Memory B cell (primary cell): ENCODE measurements at places on chromosomes 11 and 22.

DNA sequence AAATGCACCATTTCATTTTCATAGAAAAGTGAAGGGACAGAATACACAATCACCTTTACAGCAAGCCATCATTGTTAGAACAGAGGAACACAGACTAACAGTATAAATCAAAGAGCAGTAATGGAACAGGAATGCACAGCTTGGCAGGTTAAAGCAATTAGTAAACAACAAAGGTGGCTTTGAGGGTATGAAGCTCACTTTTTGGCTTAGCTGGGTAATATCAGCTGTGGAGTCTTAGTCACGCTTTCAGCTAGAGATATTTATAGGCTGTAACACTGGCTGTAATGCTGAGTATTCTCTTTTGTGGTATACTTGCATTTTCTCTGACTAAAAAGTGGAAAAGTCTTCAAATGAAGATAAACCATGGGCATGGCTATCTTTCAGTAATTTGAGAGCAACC lies 1780.5 kb downstream of the LRRC4C start:
- DNase-seq: no peak

DNA sequence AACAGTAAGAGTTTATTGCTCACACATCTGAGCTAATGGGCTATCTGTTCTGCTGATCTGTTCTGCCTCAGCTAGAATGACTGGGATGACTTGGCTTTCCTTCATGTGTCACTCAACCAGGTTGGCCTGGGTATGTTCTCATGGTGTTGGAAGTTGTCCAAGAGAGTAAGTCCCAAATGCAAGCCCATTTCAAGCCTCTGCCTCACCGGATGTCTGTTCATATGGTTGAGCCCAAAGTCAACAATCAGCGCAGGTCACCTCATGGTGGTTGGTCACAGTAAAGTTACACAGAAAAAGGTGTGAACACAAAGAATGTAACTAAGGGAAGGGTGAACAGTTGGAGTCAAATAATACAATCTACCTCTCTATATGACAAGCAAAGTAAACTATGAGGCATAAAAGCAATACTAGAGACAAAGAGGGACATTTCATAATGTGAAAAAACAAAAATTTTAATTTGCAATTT lies 1.9 kb downstream of the GDPD4 start:
- no peak for DNase-seq

DNA sequence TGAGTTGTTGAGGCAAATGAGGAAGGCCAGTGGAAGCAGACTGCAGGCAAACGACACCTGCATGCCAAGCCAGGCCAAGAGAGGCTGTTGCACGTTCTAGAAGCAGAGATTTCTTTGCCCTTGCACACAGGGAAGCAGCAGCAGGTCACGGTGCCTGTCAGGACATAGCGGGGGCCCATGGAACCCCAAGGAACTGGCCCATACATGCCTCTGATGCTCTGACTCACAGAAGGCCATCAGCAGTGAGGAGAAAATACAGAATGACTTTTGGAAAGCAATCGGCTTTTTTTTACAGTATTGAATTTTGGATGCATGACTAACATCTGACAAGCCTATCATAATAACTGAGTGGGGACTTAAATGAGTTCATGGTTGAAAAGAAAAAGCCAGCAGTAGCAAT lies 123.9 kb downstream of the MPPED1 start:
- DNase-seq: no peak

GRCh38 chr11:65538915-65539743 lies 14.2 kb downstream of the SCYL1 start:
- no peak for DNase-seq

- no peak for DNase-seq
Measured at GRCh38 chr11:125192717-125193415, 28.3 kb downstream of the PKNOX2 start.

- DNase-seq: no peak
Measured at GRCh38 chr22:17106785-17107546, 14.2 kb downstream of the TMEM121B start.

GRCh38 chr11:121889931-121890330 lies 226.1 kb downstream of the BLID start:
- no peak for DNase-seq

GRCh38 chr22:30297276-30297990 lies 8.1 kb upstream of the CASTOR1 start:
- DNase-seq: no peak

DNA sequence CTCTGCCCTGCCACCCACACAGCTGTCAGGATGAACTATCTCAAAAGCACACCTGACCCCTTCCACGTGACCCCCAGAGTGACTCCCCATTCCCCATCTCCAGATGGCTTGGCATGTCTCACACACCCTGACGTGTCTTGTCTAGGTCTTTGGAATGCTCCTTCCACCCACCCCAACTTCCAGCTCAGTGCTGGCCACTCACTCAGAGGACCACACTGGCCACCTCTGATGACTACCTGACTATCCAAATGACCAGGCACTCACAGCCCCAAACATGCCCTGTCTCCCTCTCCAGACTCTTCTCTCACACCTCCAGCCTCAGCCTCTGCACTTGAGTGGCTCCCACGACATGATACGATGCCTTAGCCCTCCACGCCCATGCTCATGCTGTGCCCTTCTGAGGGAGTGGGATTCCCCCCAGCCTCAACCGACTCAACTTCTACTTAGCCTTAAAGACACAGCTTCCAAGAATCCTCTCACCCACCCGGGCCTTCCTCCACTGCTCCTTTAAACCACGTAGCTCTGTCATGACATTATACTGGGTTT lies 259.4 kb downstream of the BUD13 start:
- DNase-seq: no peak

- no peak for DNase-seq
Measured at GRCh38 chr22:36192542-36192941, 9.1 kb downstream of the APOL4 start.

GRCh38 chr11:6608726-6609501 lies 3.1 kb downstream of the TAF10 start:
- no peak for DNase-seq

- DNase-seq: no peak
Measured at GRCh38 chr22:43412808-43413795, 1.3 kb downstream of the MPPED1 start.

DNA sequence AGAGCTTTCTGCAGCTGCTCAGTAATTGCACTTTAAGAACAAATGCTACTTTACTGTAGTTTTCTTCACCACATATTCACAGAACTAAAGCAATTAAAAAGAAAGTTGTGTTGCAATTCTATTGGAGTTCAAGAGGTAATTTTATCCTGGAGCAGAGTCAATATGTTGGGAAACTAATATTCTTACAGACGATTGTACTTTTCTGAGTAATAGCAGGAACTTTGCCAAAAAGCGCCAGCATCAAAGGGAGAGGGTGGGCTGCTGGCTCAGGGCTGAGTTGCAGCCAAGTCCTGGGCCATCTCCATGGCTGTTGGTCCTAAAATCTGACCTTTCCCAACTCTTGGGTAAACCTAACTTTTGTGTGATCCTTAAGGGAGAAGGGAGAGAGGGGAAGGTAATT lies 73.6 kb upstream of the MYO18B start:
- no peak for DNase-seq

GRCh38 chr11:57316017-57316416 lies 8.7 kb downstream of the TNKS1BP1 start:
- DNase-seq: no peak

GRCh38 chr11:72240461-72241290 lies 3.3 kb downstream of the PHOX2A start:
- no peak for DNase-seq

DNA sequence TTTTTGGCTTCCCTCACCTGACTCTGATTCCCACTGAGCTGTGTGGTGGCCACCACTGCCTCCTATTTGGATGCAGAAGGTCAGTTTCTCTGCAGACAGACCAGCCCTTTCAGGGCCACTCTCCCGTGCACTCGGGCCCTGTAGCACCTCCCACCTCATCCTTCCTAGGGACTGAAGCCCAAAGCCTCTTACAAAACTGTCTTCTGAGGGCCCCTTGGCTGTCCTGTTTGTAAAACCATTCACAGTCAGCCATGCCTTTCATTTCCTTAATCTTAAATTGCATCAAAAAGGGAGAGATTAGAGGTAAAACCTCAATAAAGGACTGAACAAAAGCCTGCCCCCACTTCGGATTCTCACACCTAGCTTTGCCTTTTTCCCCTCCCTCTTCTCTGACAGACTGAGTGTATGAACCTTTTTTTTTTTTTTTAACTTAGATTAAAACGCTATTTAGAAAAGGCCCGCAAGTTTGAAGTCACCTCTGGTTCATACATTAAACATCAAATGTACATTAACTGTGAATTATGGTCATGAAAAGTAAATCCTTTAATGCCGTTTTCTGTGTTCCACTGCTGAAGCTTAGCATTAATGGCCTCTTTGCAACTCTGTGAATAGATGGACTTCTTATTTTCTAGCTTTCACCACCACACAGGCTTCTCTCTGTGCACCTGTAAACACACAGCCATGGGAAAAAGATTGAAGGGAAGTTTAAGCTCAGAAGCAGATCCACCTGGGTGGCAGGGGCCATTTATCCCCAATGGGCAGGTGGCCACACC lies 247.2 kb upstream of the CADM1 start:
- no peak for DNase-seq

DNA sequence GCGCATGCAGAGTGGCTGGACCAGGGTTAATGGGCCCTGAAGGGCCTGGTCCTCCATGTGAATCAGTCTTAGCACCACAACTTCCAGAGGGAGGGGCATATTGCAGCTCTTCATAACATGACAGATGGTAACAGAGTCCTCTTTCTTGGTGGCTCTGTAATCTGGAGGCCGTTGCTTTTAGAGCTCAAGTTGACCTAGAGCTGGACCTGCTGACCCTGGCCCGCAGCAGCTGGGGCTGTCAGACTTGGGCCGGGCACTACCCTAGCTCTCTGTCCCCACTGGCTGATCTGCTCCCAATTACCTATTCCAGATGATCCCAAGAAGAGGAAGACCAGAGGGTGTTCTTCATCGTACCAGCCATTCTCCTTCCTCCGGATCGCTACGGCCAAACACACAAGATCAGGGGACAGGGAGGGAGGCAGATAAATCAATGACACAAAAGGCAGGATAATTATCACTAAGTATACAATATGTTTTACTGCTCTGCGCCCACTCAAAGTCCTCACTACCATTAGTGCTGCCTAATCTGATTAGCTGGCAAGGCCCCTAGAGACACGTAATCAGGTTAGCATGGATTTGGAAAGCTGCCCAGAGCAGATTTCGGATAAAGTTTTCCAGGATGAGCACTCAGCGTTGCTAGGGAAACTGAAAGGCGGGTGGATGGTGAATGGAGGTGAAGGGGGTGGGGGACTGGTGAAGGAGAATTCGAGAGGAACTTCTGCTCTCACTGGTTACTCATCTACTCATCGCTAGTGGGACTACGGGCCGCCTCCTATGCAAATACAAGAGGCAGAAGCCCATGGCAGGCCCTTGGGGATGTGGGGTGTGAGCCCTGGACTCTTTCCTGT lies 64.5 kb upstream of the PHOX2A start:
- no peak for DNase-seq

- no peak for DNase-seq
Measured at GRCh38 chr11:32421992-32422391, 13.3 kb downstream of the WT1 start.

GRCh38 chr11:45037434-45038005 lies 86.8 kb upstream of the TP53I11 start:
- no peak for DNase-seq

DNA sequence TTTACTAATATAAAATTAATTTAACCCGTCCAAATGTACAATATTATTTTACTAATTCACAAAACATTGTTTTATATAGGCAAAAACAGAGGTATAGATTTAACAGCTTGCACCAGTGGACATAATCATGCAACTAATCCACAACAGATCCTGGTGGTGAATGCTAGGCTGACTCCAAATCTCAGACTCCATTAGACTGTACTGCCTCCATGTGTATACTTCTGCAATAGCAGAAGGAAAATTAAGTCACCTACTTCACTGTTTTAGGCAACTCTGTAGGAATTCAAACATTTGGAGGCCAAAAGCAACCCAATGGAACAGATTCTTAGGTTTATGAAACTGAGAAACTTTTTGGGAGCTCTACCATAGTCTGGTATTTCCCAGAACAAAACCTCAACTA lies 30.0 kb upstream of the RAB39A start:
- no peak for DNase-seq

GRCh38 chr22:50284479-50284878 lies 14.3 kb upstream of the MAPK11 start:
- no peak for DNase-seq

DNA sequence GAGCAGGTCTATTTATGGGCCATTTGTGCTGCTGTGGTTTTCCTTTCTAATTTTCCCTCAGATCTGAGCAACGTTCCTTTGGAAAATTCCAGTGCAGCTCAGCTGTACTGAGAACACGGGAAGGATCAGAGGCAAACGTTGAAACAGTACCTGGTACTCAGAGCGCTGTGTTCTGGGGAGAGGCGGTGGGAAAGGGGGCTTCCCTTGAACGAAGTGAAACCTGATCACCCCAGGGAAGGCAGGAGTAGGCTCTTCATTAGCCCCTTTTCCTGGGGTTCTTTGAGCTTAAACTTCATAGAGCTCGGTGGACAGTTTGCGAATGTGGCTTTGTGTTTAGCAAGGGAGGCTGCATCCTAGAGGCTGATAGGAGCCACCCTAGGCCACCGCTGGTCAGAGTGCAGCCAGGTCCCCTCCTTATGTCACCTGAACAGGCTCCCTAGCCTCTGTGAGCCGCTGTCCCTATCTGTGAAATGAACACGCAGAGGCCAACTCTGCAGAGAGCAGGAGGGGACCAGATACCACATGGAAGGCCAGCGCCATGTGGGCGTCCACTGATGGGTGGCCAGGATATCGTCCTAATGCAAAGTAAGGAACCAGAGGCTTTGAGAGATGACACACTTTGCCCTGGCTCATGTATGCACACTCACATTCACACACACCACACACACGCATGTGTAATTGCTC lies 1464.8 kb downstream of the BRD1 start:
- DNase-seq: no peak

- DNase-seq: peak; percentile 18
Measured at GRCh38 chr11:114262681-114263512, 33.3 kb upstream of the NNMT start.

- DNase-seq: no peak
Measured at GRCh38 chr22:43820651-43821305, 8.7 kb upstream of the EFCAB6 start.

DNA sequence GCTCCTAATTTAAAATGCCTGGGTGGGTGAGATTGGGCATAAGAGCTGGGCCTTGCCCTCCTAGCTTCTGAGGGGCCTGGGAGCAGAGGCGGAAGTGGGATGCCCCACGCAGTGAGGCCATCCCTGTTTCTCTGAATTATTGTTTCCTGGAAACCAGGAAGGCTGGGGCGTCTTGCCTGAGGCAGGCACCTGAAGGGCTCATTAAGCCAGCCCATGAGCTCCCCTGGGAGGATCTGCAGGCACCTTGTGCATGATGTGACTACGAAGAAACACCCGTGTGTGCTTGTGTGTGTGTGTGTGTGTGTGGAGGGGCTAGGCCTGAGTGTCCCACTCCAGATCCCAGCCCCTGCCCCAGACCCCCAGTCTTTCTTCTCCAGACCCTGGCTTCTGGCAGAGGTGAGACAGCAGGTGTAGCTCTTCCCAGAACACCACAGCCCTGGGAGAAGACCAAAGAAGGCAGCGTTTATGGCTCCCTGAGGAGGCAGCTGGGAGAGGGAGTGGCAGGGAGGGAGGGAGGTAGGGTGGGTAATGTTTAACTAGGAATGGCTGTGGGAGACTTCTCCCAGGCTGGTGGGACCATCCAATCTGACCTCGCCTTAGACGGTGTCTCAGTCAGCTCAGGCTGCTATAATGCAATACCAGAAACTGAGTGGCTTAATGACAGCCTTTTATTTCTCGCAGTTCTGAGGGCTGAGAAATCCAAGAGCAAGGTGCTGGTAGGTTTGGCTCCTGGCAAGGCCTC lies 2.1 kb upstream of the BATF2 start:
- no peak for DNase-seq
